ENCODE measurements at places on chromosomes 1 and 21.
A peak's percentile ranks its signal among the peaks of the same experiment; 100 is the strongest.

DNA sequence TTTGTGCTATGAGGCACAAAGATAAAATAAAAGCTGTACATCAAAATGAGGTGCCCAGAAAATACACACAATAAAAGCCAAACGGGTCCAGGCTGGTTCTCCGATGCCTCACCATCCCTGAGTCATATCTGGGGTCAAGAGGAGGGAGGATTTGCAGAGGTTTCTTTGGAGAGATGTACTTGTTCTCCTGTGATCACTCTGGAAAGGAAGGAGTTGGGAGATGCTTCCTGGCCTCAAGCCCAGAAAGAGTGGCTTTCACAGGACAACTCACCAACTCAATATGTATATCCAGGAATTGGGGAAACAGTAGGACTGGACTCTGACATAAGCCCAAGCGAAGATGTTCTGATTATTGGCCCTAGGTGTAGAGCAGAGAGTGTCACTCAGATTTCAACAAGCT is 51.9 kb downstream of the DIPK1A start:
- no peak for DNase-seq

DNA sequence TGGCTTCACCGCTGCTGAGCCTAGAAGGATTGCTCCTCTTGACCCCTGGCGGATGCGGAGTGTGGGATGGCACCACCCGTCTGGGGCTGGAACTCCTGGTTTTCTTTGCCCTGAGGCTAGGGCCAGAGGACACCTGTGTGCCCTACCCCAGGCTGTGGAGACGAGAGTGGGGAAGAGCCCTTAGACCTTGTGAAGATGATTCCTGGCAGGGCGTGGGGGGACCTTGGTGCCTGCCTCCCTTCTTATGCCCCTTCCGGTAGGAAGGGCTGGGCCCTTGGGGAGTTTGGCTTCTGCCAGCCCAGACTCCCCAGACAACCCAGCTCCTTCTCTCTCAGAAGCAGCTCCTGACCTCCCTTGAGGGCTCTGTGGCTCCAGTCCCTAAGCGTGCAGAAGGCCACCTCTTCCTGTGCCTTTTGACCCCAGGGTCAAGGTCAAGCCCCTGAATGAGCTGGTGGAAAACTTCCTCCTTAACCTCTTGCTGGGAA is 891 bp downstream of the RPS6KA1 start:
- DNase-seq, result no peak

GRCh38 chr1:155066777-155067176 is 3.2 kb downstream of the EFNA4 start:
- no peak for DNase-seq

DNA sequence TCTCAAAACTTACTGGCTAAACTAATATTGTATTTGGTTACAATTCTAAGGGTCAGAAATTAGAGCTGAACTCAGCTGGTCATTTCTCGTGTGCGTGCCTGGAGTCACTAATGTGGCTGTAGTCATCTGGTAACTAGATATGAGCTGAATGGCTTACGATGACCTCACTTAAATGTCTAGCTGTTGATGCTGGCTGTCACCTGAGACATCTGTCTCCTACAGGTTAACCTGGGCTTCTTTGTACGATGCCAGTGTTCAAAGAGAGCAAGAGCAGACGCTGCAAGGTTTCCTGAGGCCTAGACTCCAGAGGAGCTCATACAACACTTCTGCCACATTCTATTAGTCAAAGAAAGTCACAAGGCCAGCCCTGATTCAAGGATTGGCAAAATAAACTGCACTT is 17.1 kb upstream of the ALG6 start:
- no peak for DNase-seq

- DNase-seq, result no peak
Observed at GRCh38 chr1:41870076-41870562, 48.6 kb downstream of the HIVEP3 start.

DNA sequence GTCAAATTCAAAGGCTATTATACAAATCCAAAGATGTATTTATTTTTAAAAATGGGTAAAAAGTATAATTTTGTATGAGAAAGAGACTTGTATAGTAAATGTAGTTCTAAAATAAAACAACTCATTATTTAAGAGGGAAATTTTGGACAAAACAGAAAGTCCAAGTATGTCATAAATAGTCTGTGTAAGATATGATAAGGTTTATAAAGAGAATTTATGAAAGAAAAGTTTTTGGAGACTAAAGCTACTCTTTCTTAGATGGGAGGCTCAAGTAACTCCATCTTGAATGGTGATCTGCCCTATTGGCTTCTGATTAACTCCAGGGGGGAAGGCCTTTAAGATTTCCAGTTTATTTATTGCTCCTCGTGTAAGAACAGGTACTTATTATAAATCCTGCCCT is 14.7 kb upstream of the OR2T27 start:
- no peak for DNase-seq

GRCh38 chr21:29164323-29164942 is 34.0 kb downstream of the MAP3K7CL start:
- DNase-seq, result no peak

DNA sequence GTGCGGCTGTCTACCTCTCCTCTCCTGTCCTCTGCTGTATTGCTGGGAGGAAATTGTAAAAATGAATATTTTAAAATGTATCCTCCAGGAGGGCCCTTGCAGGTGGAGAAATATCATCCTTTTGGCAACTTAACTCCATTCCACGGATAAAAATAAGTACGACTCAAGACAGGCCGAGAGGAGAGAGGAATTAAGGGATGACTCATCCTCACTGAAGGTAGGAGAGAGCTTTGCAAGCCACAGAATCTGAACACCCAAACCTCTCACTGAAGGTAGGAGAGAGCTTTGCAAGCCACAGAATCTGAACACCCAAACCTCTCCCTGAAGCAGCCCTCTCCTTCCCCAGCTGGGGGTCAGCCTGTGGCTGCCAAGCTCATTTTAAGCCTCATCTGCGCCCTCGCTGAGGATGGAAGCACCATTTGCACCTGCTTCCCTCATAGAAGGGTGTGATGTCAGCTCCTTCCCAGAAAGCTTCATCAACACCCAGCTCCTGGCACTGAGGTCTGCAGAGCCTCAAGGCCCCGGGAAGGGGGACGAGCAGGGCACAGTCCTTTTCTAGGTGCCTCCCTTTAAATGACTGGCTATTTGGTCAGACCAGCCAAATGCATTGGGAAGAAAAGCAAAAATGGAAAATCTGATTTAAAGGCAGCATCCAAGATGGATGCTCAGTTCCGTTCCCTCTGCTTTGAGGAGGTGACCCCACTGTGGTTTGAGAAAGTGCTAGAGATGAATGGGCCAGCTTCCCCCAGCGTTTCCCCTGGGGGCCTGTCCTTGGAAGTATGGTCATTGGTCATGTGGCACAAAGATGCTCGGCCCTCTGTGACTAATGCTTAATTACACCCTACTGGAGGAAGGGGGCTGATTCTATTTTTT is 12.9 kb upstream of the SELENON start:
- no peak for DNase-seq

GRCh38 chr1:50917138-50918137 is 42.6 kb downstream of the FAF1 start:
- DNase-seq, result no peak

DNA sequence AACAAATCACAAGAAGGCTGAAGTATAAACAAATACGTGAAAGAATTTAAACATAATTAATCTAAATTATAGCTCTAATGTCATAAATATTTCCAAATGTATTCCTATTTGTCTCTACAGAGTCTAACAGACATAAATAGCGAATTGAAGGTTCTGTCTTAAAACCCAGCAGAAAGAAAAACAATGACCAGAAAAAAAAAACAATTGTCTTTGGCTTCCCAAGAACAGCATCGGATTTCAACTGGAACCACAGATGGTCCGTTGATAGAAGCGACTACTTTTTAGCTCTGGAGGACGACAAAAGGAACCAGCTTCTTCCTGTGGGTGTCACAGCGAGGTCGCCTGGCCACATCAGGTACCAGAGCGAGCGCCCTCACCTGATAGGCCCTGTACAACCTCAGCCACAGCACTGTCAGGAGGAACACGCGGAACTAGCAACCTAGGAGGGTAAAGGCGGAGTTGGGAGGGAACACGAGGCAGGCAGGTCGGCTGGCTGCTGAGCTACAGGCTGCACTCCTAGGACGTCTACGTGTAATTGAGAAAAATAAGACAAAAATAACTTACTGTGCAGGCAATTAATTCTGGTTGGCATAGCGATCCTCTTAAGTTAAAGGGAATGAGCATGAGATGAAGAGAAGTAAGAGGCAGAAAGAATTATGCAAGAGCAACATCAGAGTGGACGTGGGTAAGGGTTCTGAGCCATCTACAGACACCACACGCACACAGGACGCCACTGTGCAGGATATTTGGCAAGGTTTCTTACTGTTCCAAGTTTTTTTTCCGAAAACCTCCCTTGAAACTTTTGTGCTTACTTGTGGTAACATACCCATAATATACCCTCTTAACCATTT is 16.7 kb upstream of the PRDM15 start:
- peak; percentile 17 for DNase-seq

DNA sequence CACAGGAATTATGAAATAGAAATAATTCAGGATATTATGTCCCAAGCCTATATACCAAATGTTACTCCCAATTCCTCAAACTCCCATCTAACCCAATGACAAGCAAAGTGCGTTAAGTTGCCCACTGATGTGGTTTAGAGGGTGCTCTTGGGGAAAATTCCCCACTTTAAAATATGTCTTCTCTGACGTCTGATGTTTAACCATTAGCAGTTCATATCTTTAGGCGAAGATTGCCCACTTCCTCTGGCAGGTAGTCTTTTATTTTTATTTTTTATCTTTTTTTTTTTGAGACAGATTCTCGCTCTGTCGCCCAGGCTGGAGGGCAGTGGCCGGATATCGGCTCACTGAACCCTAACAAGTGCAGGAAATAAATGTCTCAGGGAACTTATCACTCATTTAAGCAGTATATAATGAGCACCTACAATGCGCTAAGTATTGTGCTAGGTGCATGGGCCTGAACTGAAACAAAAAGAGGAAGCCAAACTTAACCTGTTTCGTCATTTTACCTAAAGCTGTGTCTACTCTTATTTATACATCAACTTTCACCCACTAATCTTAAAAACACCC is 1.3 kb upstream of the LYST start:
- DNase-seq, result no peak

Data from T-helper 2 cell (primary cell).